ENCODE measurements at places on chromosomes 11 and 22.

GRCh38 chr11:19209617-19210370, 8.0 kb upstream of the CSRP3 start:
- no peak for DNase-seq

GRCh38 chr11:34915136-34916014, 804 bp downstream of the APIP start:
- DNase-seq: peak; percentile 82

DNA sequence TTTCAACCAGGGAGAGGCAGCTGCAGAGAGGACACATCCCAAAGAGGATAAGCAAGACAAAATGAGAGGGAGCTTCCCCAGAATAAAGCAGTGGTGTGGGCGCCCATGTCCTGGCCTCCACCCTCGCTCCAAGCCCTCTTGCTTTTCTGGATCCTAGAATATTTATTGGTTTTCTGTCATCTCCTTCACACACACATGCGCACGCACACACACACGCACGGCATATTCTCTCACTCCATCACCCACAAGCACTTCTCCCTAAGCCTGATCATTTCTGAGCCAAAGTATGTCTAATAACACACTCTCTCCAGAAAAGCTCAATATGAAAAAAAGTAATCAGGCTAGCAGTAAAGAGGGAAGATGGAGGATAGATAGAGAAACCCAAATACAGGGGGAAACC, 7.6 kb downstream of the IGSF9B start:
- no peak for DNase-seq

- no peak for DNase-seq
Measured at GRCh38 chr11:44659641-44660040, 67.1 kb upstream of the TSPAN18 start.

DNA sequence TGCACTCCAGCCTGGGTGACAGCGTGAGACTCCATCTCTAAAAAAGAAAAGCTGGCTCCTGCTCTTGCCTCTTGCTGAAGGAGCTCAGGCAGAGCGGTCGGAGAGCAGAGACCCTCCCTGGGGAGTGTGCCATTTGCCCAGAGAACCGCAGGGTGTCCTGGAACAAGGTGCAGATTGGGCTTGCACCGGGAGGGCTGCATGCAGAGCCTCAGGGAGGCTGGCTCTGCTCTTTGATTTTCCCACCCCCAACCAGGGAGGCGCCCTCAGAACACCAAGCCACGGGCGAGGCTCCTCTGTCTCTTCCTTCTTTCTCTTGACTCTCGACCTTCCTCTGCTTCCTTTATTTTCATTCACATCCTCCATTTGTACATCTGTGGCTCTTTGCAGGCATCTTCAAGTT, 889.1 kb downstream of the OPCML start:
- DNase-seq: no peak

DNA sequence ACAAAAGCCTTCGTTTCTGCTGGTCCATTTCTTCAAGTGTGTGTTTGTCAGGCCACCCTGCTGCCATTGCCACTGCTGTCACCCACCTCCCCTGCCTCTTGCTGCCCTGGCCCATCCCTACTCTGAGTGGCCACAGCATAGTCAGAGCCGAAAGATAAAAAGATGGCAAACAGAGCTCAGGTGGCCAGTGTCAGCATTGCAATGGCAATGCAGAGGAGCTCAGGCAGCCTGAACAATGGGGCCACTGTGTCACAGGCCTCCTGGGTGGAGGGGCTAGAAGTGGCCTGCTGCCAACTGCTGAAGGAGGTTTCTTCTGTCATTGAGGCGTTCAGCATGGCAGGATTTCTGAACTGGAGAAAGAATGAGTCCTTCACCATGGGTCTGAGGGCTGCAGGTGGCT, 137.1 kb downstream of the CSNK2A3 start:
- no peak for DNase-seq

Measured in Karpas-422 (cell line).